ENCODE measurements at places on chromosomes 6 and 20.

DNA sequence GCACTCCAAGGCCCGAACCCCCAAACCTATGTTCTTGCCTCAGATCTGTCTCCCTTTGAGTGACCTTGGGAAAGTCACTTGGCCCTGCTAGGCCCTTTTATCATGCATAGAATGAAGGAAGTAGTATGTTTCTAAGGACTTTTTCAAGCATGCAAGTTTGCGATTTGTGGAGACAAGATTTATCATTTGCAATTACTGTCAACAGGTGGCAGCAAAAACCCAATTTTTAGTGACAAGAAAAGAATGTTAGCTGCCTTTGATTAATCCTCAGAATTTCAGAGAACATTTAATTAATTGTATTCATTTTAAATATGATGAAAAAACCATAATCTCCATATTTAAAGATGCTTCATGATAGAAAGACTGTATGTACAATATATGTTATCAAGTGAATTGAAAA lies 28.3 kb upstream of the PREP start:
- peak; percentile 59 for DNase-seq

DNA sequence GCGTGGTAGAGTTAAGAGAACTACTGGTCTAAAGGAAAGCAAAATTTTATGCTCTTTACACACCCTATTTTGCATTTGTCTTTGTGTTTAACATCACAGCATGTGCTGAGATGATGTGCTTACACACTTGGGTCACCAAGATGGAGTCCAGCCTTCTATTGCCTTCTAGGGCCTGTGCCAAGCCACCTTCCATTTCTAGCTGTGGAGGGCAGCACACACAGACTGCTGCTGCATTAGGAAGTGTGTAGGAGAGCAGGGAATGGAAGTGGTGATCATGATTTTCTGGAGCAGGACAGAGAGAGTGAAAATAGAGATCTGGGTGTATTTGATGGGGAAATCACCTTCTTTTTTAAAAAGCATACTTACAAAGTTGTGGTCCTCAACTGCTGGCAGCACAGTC lies 191.6 kb downstream of the SOX4 start:
- DNase-seq = no peak

- DNase-seq = no peak
Measured at GRCh38 chr6:43355862-43356590, 13.4 kb downstream of the ZNF318 start.

- peak; percentile 48 for DNase-seq
Measured at GRCh38 chr20:53547664-53548239, 45.9 kb downstream of the ZNF217 start.

DNA sequence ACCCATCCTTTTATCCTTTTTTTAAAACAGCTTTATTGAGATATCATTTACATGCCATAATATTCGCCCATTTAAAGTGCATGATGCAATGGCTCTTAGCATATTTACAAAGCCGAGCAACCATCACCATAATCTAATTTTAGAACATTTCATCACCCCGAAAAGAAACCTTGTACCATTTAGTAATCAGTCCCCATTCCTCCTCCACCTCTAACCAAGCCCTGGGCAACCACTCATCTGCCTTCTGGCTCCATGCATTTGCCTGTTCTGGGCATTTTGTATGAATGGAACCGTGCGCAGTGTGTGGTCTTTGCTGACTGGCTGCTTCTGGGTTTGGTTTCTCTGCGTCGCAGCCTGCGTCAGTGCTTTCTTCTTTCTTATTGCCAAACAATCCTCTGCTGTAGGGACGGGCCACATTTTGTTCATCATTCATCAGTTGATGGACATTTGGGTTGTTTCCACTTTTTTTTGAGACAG lies 10.2 kb upstream of the EEF1A2 start:
- no peak for DNase-seq

DNA sequence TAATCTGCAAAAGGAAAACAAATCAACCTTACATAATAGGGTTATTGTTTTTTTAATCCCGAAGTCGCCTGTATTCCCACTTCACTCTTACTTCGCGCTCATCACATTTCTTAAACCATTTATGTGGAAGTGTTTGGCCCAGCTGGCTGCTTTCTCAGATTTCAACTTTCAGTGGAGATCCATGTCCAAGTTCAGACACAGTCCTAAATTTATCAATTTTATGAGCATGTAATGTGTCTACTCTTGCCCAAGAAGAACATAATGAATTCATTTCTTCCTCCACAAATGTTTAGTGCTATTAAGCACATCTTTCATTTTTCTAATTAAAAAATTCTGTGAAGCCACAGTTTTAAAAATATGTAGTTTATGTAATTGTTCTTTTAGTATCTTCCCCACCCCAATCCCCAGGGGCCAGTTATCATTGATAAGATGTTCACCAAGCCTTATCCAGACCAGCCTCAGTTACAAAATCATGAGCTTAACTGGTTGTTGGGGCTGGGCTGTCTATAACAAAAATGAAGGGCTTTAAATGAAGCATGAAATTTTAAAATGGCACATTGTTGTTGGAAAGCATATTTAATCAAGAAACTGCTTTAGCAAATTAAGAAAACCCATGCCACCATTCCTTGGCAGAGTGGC lies 151.7 kb downstream of the UST start:
- no peak for DNase-seq

GRCh38 chr20:10190456-10190855 lies 28.2 kb upstream of the SNAP25 start:
- DNase-seq = no peak

DNA sequence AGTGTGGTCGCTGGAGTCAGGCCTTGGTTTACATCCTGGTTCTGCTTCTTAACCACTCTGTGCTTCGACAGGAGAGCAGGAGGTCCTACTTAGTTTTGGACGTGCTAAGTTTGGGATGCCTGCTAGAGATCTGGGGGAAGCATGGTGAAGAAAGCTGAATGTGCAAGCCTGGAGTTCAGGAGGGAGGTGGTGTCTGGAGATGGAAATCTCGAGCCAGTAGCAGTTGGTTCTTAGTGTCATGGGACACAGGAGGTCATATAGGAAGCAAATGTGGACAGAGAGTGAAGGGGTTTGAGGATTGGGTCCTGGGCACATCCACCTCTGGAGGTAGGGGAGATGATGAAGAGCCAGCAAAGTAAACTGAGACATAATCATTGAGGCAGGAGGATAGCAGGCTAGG lies 131.4 kb downstream of the SYCP2 start:
- no peak for DNase-seq

DNA sequence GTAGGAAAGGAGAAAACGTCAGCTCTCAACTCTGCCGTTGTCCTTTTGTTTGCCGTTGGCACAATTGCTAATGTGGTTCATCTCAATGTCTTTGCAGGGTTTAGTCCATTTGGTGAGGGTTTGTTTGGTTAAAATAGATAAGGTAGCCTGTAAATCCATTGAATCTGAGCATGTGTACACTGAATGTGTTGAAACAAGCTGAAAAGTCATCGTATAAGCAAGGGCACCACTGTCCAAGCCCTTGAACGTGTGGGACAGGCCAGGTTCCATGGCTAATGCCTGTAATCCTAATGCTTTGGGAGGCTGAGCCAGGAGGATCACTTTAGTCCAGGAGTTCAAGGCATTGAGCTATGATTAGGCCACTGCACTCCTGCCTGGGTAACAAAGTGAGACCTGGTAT lies 224.7 kb upstream of the PLCB4 start:
- no peak for DNase-seq

GRCh38 chr6:12355354-12355753 lies 65.2 kb downstream of the EDN1 start:
- DNase-seq = no peak

DNA sequence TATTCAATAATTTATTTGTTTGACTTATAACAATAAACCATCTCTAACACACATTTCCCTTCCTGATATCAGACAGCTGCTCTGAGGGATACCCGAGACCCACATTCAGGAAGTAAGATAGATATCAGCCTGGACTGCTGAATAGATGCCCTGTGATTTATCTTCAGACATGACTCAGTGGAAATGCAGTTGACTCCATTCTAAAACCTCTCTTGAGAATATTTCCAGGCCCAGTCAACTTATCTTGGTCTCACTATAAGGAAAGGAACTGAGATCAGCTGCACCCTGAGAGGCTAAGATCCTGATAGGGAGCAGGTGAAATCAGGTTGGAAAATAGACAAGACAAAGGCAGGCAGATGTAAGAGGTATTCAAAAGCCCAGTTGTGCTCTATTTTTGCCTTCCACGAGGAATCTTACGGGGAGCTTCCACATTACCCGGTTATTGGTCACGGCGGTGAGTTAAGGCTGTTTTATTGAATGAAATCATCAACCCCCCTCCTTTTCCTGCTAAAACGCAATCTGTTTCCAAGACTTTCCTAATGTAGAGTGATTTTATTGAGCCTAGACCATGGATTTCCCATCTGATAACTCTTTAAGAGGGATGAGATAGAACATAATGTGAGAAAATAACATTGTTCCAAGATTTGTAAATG lies 25.5 kb downstream of the C6orf15 start:
- DNase-seq = no peak

GRCh38 chr6:5028921-5029320 lies 25.1 kb upstream of the RPP40 start:
- DNase-seq = no peak

- DNase-seq = no peak
Measured at GRCh38 chr6:91447530-91448254, 860.8 kb upstream of the MAP3K7 start.

- DNase-seq = no peak
Measured at GRCh38 chr6:8335381-8335780, 100.0 kb downstream of the SLC35B3 start.

DNA sequence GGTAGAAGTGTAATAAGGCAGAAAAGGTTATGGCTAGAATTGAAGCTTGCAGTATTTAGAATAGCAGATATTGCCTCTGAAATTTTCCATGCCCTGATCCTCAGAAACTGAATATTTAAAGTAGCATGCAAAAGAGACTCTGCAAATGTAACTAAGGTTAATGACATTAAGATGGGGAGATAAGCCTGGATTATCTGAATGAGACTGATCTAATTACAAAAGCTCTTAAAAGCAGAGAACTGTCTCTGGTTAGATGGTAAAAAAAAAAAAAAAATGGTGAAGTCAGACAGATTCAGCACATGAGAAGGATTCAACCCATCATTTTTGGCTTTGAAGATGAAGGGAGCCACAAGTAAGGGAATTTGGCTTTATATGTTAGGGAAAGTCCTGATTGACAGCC lies 503.7 kb upstream of the IRAK1BP1 start:
- DNase-seq = no peak

DNA sequence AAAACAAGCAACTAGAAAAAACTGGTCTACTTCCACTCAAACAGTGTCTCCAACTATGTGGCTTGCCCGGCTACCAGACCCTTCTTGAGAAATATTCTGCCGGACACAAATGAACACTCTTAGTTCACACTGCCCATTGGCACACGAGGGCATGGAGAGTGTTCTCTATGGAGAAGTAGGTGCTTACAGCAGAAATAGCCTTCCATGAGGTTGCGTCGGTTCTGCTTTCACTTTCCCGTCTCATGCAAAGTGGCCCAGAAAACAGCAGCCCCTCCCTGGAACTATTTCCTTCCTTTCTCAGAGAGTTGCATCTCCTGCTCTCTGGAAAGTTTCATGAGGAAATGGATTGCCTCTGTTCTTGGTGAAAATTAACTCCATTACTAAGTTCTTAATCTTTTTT lies 9.5 kb upstream of the HLA-DOA start:
- peak; percentile 86 for DNase-seq

GRCh38 chr20:23142162-23143050 lies 56.3 kb upstream of the CD93 start:
- DNase-seq = peak; percentile 16

GRCh38 chr20:54920491-54920890 lies 445.1 kb downstream of the DOK5 start:
- no peak for DNase-seq

GRCh38 chr20:60583741-60584140 lies 625.5 kb downstream of the CDH26 start:
- no peak for DNase-seq

DNA sequence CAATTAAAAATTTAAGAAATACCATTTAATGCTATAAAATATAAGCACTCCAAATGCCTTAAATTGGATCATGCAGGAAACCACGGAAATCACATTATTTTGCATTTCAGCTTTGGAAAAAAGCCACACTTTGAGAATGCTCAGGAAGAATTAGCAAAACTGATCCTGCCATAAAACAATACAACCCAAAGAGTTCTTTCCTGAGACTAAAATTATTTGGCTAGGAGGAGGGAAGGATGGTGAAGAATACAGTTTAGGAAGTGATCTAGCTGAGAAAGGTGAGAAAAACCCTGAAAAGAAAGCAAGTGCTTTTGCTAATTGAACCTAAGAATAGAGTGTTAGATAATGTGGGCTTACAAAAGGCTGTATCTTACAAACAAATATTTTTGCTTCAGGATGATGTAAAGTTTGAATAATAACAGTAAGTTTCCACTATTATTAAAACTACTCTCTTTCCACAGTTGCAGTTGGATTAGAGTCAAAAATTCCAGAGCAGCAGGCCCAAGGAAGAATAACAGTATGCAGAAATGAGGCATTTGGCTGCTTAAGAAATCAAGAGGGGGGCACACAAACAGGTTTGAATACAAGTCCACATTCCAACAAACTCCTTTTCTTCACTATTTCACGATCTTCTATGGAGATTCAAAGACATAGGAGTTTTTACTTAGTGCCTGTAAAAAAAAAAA lies 565.4 kb downstream of the RFPL4B start:
- DNase-seq = no peak

GRCh38 chr6:127857051-127857637 lies 43.7 kb downstream of the THEMIS start:
- DNase-seq = no peak

DNA sequence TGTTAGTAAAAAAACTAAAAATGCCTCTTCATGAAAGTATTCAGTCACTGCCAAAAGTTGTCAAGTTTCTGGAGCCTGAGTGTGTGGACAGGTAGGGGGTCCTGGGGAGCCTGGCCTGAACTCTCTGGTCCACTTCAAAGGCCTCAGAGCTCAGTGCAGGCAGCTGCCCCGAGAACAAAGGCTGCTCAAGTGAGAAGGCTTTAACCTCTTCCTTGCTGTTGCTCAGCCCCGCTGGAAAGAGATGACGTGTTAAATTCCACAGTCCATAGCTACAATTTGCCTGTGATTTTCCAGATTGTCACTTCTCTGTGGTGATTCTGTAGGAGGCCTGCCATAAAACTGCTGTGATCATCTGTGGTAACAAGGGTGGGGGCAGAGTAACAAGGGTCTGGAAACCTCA lies 96.9 kb downstream of the FAM120B start:
- no peak for DNase-seq
